ENCODE measurements at places on chromosomes 7 and 10. TPM values are rescaled to one million over a fixed set of nuclear protein-coding genes. Genes with fewer than 3 reads are reported as not detected.

Gene SLC29A3
- total RNA-seq = 2.5 TPM

Gene PIP
- 0.28 TPM for total RNA-seq

Gene TRIL
- 0.99 TPM for total RNA-seq

Gene HIP1
- 3.3 TPM for total RNA-seq

DNA sequence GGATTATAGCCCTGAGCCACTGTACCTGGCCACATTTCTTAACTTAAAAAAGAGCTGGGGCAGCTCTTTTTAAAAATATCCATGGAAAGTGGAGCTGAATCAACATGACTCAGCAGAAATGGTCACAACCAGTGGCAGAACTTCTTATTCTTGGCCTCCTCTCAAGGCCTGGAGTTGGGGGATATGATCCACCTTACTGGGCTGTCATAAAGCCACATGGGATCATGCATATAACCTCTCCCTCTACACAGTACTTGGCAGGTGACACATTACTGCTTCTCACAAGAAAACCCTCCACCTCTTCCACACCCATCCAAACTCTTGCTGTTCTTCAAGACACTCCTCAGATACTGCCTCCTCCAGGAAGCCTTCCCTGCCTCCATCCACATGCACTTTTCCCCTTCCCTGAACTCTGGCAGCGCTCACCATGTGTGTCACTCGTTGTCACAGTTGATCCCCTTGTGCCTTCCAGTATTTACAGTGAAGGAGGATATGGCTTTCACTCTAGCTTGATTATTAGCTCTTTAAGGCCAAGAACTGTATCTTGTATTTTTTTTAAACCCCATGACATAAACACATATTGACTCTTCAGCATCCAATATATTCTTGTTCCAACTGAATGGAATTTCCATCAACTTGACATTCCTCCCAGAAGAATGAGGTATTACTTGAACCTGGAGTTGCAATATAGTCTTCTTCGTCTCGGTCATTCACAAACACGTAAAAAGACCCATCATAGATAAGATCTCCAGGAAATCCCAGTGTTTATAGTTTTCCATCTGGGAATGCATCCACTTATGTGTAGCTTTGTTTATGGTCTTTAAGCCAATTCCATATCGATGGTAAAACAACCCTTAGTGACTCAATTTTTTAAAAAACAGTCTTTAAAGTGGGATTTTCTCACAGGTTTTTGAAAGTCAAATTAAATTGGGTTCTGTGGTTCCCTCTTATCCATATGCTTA, 85.5 kb downstream of the TBXAS1 start:
- no peak for DNase-seq
- H3K4me3 ChIP-seq = no peak overlapping the region
- peaks cover 4% of the 10 kb centered on the region for H3K36me3 ChIP-seq
- H3K4me1 ChIP-seq = peaks cover 25% of the 10 kb centered on the region
- H3K27ac ChIP-seq = no peak overlapping the region

DNA sequence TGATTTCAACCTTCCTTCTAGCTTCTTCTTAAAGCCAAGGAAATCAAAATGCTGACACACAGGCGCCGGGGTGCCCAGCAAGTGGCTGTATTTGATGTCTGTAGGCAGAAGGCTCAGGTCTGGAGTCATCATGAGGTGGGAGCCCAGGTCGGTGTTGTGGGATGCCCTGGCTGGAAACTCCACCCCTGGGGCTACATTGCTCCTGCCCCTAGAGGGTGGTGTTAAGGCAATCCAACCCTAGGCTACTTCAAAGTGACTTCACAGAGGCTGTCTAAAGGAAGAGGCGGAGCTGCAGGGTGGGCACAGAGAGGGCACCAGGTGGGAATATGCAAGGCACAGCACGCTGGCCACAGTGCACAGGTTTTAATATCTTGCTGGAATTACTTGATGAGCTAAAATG, 200.9 kb downstream of the ADAM12 start:
- no peak overlapping the region for H3K4me3 ChIP-seq
- no peak for DNase-seq
- H3K27me3 ChIP-seq = no peaks in the 10 kb centered on the region
- H3K4me1 ChIP-seq = no peaks in the 10 kb centered on the region
- H3K27ac ChIP-seq = no peak overlapping the region
- H3K36me3 ChIP-seq = no peaks in the 10 kb centered on the region

- H3K27me3 ChIP-seq = no peaks in the 10 kb centered on the region
- no peaks in the 10 kb centered on the region for H3K36me3 ChIP-seq
- H3K4me1 ChIP-seq = peaks cover 6% of the 10 kb centered on the region
- H3K4me3 ChIP-seq = peak overlapping the region; percentile 85
- peak overlapping the region; percentile 99 for H3K27ac ChIP-seq
Observed at GRCh38 chr10:32379318-32379949, 32.5 kb upstream of the EPC1 start.

Gene PHYHIPL
- 0.09 TPM for total RNA-seq
